ENCODE measurements at places on chromosomes 1 and 21. TPM values are rescaled to one million over a fixed set of nuclear protein-coding genes. Genes with fewer than 3 reads are reported as not detected.

The TCHHL1 gene
- total RNA-seq: not detected

The GGPS1 gene
- total RNA-seq: 29.5 TPM

The S100A9 gene
- not detected for total RNA-seq

- no peak for DNase-seq
Measured at GRCh38 chr1:897226-897625, 26.5 kb upstream of the SAMD11 start.

GRCh38 chr1:75469586-75470173 is 141.2 kb downstream of the SLC44A5 start:
- no peak for DNase-seq

GRCh38 chr1:64599242-64599641 is 129.3 kb downstream of the CACHD1 start:
- DNase-seq: no peak

DNA sequence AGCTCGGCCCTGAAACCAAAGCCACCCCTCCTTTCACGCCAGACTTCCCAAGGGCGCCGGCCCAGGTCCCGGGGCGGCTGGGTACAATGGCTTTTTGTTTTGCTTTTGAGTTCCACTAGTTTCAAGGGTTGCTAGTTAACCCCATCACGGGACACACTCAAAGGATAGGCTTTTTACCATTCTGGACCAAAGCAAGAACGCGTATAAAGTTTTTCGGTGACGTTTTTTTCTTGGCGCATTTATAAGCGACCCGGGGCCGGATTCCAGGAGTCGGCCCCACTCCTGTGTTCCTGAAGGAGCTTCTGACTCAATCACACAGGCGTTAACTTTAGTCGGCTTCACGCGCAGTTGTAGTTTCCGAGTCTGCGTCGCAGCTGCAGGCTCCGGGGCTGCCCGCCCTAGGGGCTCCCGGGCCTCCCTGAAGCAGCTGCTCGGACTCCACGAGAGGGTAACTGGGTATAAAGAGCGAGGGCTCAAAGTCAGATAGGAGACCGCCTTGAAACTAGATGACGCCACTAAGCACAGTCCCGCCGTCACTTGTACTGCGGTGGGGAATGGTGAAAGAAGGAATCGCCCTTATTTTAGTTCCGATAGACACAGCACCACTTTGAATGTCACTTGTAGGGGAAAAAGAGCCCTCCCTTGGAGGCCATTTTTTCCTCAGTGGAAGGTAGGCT is 707 bp upstream of the KLHL21 start:
- DNase-seq: peak; percentile 75

The EDN2 gene
- not detected for total RNA-seq

DNA sequence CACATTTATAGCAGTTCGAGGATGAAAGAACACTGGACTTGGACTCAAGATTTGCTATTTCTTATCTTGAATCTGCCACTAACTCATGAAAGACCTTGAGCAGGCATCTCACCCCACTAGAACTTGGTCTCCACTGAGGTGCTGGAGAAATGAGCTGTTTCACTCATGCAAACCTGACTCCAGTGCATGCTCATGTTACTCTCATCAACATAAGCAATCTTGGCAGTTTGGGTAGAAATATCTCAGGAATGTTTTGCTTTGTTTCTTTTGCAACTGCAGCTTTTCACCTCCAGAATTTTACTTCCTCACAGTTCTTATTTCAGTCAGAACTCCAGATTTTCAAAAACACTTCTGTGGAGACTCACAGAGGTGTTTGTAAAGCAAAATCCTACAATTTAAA is 46.2 kb upstream of the DAB1 start:
- DNase-seq: no peak

DNA sequence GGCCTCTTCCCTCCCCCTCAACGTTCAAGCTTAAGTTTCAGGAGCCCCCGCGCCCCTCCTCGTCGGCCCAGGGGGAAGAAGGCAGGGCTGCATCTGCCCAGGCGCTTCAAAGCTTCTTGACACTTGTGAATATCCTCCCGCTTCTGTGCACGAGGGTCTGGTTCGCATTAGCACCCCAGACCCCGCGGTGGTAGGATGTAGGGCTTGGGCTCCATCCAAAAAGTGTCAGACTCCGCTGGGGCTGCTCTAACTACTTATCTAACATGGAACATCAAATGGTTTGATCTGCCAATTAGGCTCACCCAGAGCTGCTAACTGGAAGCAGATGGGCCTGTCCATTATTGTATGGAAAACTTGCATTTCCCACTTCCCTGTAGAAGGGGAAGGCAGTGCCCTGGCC is 28.9 kb downstream of the TAS1R2 start:
- DNase-seq: no peak

DNA sequence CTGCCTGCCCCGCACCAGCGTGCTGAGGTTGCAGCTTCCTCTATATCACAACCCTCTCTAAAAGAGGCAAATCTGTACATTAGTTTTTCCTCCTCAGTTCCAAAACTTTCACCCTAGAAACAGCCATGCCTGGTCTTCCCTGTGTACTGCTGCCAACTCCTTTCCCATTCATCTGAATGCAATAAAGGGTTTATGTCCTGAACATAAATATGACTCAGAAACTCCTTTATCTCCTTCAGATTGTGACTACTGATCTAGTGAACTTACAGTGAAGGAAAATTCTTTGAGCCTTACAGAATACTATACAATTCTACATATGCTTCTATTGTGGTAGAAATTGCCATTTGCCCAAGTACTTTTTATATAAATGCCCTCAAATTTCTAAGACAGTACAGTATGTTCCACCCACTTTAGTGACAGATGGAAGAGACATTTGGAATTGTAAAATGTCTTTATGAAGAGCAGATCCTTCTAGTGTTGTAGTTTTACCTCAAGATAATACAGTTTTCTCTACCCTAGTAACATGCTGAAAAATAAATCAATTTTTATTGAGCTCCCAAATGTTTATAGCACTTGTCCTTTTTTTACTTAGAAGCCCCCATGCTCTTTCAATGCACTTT is 345.1 kb upstream of the SNX7 start:
- peak; percentile 81 for DNase-seq

The ATPAF1 gene
- total RNA-seq: 29.6 TPM

DNA sequence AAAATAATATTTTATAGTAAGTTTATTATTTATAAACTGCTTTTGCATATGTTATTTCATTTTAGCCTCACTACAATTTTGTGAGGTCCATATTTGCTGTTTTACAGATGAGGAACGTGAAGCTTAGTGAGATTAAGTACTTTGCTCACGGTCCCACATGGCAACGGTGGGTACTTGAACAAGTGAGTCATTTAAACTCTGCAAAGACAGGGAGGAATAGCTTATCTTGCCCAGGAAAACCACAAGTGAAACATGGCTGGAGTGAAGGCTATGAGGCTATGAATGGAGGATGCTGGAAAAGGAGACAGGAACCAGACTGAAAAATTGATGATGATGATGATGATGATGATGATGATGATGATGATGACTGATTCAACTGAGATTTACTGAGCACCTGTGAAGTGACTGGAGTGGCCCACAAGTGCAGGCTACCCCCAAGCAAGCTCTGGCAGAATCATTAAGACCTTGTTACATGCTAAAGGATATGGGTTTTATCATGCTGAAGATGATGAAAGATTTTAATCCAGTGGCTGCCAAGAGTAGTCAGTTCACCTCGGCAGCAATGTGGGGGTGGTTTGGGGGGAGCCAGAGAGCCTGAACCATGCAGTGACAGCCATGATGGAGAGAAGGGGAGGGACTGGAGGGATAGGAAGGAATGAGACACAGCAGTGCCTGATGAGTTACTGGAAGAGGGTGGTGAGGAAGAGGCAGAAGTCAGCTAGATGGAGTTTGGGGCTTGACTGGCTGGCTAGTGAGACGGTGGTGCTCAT is 1.4 kb upstream of the ABCA4 start:
- peak; percentile 39 for DNase-seq

- DNase-seq: peak; percentile 87
Measured at GRCh38 chr1:108000620-108001111, 35.7 kb upstream of the VAV3 start.

The OR2T35 gene
- not detected for total RNA-seq

The NIBAN1 gene
- total RNA-seq: 2.8 TPM

- DNase-seq: no peak
Measured at GRCh38 chr1:235298758-235299157, 29.2 kb downstream of the ARID4B start.

DNA sequence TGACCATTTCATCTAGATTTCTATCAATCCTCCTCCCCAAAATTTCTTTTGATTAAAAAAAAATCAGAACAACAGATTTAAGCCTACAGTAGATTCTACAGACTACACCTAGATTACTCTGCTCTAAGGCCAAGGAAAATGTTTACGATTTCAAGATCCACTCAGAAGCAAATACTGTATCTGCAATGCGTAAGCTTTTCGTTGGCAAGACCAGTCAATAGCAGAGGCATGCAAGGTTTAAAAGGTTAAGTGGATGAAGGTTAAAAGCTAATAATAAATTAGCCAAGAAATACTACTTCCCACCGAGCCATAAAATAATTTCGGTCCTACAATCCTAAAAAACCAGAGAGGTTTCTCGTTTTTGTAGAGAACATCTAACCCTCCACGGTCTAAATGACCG is 1.3 kb downstream of the CLSTN1 start:
- no peak for DNase-seq

The PUM1 gene
- total RNA-seq: 124 TPM

DNA sequence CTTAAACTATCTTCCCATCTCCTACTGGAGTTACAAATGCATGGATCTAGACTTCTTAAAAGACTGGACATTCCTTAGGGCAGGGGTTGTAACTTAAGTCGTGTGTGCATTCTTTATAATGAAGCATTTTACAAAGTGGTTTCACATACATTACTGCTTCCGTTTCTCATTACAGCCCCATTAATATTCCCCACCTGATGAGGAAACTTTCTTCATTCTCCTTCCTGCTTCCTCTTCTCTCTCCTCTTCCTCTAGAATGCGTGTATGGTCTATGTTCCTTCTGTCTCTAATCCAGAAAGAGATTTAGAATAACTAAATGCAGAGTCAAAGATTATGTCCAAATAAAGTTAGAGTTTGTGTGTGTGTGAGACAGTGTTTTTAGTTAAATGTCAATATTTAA is 1.8 kb upstream of the CAP1 start:
- DNase-seq: no peak

- peak; percentile 16 for DNase-seq
Measured at GRCh38 chr1:108780937-108781574, 34.6 kb downstream of the STXBP3 start.

All from endothelial cell of umbilical vein (primary cell).